Left cardiac atrium (tissue), 4 donors: ENCODE measurements at places on chromosomes 12 and 14.

DNA sequence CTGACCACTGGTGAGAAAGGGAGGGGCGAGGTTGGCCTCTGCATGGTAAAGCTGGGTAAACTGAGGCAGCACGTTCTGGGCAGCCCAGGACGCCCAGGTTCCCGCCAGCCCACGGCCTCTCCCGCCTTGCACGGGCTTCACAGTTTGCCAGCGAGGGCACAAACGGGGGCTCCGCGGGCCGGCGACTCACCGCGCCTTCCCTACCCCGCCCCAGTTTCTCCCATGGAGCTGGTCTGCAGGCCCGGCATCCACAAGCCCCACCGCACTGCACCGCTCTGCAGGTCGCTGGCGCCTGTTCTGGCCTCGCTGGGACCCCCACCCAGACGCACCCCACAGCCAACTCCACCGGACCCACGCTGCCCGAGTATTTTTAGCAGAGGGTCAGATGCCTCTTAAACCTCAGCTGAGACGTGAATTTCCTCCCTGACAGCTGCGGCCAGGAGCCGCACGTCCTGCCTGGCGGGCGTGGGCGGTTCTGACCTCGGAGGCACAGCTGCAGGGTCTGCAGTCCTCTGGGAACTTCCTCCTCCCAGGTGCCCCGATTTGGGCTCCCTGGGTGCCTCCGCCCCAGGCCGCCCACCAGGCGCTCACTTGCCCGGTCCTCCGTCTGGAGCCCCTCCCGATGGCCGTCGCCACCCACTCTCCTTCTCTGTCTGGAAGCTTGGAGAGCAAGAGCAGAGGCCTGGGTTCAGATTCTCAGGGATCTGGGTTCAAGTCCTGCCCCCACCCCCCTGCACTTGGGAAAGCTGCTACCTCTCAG is 29.5 kb upstream of the INF2 start:
- no peak for DNase-seq

DNA sequence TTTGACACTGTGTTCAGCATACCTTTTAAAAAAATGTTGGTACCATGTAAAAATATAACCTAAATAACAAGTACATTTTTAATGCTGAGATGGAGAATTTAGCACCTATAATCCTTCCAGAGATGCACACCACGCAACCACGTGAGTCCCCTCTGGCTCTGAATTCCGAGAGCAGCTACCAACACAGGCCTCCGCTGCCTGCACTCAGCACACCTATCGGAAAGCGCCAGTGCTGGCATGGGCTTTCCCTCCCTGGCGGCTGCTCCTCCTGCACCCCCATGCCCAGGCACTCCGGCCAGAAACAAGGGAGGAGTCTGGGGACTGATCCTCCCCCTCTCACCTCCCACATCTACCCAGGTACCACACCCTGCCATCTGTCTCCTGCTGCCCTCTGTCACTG is 47.0 kb downstream of the ITPK1 start:
- DNase-seq: no peak

GRCh38 chr14:106631879-106632278 is 1105.5 kb downstream of the TMEM121 start:
- no peak for DNase-seq

GRCh38 chr14:81169711-81170103 is 51.1 kb downstream of the GTF2A1 start:
- DNase-seq: peak; percentile 71
